ENCODE measurements at places on chromosomes 7 and 10.
A peak's percentile ranks its signal among the peaks of the same experiment; 100 is the strongest.

GRCh38 chr10:125248489-125248888 lies 88.1 kb upstream of the CTBP2 start:
- no peak for DNase-seq

DNA sequence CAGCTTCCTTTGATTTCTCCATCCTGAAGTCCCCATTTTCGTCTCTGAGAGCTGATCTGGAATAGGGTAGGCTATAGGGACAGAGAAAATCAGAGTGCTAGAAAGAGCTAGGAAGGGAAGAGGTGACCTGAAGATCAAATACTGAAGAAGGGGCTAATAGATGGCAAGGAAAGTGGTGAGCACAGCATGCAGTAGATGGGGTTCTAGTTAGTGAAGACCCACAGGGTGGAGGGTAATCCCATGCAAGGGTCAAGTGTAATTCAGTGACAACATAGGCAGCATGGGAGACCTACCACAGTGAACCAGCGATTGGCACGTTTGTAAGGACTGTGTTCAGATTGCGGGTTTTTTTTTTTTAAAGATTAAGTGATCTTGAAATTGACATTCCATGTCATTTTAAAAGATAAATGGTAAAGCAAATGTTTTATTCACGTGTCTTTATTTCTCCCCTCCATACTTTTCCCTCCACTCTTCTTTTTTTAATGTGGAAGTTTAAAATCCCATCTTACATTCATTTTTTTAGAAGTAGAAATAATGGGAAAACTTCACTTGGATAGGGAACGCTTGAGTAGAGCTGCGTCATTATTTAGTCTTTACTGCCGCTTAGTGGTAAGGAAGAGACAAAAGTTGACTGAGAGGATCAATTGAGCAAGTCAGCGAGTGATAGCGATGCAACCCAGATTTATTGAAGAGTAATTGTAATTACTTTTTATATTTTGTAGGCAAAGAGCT lies 21.0 kb upstream of the ABI1 start:
- DNase-seq, result no peak

- no peak for DNase-seq
Observed at GRCh38 chr10:70131560-70131937, 1.1 kb downstream of the AIFM2 start.

DNA sequence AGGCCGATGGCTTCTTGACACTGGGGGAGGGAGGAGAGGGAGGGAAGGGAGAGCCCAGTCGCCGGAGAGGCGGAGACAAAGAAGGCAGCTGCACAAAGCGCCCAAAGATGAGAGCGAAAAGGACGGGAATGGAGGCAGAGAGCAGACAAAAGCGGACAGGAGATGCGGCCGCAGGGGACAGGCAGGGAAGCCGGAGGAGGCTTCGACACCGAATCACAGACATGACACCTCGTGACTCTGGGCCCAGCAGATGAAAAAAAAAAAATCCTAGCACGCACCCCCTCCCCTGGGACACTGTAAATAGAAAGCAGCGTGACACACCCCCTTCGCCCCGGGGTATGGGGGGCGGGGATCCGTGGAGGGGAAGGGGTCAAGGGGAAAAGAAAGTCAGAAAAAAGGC lies 976 bp downstream of the NAT16 start:
- peak; percentile 45 for DNase-seq

GRCh38 chr10:123151737-123152135 lies 2.5 kb upstream of the BUB3 start:
- no peak for DNase-seq

DNA sequence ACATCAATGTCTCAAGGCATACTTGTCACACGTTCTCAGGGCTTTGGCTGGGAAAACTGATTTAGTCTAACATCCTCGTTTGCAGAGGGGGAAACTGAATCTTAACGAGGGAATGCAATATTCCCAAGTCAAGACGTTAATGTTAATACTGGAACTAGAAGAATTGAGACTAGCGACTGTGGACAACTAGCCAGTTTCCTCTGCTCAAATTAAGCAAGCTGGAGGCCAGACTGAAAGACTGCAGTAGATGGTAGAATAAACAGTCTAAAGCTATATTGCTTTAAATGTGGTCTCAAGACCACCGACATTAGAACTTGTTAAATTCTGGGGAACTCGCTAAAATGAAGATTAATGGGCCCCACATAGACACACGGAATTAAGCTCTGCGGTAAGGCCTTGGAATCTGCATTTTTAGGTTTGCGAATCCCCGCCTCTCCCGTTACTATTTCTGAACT lies 639 bp upstream of the TFAM start:
- no peak for DNase-seq

DNA sequence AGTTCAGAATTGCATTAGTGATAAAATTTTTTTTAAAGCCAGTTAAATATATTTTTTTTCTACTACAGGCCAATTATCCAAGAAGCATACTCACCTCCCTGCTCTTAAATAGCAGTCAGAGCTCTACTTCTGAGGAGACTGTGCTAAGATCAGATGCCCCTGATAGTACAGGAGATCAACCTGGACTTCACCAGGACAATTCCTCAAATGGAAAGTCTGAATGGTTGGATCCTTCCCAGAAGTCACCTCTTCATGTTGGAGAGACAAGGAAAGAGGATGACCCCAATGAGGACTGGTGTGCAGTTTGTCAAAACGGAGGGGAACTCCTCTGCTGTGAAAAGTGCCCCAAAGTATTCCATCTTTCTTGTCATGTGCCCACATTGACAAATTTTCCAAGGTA lies 119.1 kb downstream of the TRIM24 start:
- no peak for DNase-seq

DNA sequence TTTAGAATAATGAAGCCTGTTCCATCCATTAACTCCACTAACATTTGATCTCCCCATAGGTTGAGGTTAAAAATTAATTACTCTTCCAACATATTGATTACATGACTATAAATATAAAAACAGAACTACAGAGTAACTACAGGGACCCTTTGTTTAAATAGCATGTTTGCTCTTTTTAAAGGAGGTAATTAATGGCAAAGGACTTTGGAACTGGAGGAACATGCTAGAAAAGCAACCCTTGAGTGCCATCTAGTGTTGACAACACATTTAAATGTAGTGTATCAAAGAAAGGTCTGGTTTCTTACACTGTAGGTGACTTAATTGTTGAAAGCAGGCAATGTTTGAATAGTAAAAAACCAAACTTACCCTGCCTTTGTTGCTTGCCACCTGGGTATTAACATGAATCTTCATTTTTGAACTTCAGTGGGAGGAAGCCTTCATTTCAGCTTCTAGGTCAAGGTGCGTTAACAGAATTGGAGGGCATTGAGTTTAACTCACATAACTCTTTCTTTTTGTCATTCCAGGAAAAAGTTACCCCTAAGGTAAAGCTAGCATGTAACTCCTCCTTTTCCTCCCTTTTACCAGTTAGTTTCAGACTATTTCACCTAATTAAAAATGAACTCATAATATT lies 52.6 kb upstream of the CAPZA2 start:
- DNase-seq, result peak; percentile 17

- DNase-seq, result no peak
Observed at GRCh38 chr7:140714331-140715040, 18.0 kb downstream of the NDUFB2 start.

- DNase-seq, result no peak
Observed at GRCh38 chr7:2388637-2388954, 14.8 kb upstream of the CHST12 start.

- DNase-seq, result no peak
Observed at GRCh38 chr7:16235147-16236114, 185.9 kb downstream of the CRPPA start.

DNA sequence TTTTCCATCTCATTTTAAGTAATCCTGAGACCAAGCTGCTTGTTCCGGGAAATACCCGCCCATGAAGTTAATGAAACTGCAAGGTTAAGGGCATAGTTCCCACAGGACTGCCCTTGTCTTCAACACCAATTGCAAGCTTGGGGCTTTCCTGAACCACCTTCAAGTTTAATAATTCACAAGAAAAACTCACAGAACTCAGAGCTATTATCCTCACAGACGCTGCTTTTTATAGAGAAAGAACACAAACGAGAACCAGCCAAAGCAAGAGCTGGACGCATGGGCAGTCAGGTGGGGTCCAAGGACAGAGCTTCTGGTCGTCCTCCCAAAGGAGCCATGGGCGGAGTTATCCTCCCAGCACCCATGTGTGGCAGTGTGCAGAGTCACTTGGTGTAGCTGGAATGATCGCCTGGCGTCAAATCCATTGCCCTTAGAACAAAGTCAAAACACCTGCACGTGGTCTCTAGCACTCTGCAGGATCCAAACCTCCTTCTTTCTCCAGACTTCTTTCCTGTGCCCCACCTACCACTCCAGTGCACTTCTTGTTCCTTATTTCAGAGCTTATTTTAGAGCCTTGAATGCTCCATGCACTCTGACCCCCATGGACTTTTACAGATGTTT lies 56.7 kb downstream of the SNX10 start:
- no peak for DNase-seq

DNA sequence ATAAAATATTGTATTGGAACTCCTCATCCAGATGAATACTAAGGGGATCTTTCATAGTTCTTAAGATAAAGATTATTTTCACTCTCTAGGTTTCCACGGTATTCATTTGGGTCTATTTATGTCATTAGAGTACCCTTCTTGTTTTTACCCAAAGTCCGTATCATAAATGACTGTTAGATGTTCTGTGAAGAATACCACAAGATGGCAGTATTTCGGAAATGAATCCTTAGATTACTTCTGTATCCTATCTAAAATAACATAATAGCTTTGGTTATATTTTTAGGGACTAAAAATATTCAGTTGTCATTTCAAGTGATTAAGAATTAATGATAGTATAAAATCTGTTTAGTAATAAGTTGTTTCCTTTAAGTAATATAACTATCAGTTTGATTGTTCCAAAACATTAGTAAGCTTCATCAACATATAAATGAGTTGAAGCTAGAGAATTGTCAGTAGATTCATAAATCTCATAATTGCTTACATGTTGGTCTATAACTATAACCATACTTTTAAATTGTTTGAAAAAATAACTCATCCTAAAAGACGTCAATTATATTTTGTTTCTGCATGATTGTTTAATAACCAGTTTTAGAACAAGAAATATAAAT lies 337.5 kb upstream of the KCND2 start:
- DNase-seq, result no peak

DNA sequence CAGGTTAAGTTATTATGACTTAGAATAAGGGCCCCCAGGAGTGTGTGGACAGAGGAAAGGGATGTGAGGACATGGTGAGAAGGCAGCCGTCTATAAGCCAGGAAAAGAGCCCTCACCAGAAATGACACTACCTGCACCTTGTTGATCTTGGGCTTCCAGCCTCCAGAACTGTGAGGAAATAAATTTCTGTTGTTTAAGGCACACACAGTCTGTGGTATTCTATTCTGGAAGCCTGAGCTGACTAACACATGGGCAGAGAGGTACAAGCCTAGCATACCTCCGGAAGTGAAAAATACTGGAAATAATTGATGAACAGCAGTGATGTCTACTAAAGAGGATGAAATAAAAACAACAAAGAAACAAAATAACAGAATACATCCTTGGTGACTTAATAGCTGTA lies 46.1 kb upstream of the GRB10 start:
- no peak for DNase-seq

DNA sequence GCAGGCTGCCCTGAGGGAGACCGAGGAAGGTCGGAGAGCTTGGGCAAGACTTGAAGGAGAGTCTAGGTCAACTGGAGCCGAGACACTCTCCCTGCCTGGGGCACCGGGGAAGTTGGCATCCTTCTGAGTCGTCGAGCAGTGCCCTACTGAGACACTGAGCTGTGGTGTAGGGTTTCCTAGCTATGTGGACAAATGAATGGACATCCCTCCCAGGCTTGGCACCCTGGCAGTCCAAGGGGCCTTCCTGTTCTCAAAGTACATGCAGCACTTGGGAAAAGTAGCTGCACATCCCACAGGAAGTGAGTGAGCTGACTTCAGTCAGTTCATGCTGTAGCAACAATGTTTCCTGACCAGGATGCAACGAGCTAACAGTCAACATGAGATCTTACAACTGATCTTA lies 57.2 kb upstream of the INPP5A start:
- no peak for DNase-seq

- DNase-seq, result no peak
Observed at GRCh38 chr10:1209355-1209979, 153.3 kb downstream of the WDR37 start.

DNA sequence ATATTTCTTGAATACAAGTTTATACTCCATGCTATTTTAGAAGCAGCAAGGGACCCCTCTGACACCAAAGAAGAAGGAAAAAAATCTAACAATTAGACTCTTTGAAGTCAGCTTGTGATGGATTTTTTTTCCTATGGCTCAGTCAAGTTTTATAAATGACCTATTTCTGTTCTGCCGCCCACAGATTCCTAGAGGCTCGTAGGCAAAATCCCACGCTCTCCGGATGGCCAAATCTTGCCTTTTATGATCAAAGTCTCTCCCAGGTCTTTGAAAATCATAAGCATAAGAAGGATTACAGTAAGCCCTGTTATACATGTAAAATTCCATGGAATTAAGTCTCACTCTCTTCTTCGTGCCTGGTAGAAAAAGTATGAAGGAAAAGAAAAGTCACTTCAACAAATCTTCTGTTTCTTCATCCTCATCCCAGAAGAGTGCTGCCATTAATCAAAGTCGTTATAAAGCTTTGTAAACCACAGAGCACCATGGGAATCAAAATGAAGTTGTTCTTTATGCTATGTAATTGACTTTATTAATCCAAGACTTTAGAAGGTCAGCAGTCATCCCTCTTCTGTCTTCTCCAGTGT lies 33.1 kb downstream of the ASB13 start:
- DNase-seq, result no peak

DNA sequence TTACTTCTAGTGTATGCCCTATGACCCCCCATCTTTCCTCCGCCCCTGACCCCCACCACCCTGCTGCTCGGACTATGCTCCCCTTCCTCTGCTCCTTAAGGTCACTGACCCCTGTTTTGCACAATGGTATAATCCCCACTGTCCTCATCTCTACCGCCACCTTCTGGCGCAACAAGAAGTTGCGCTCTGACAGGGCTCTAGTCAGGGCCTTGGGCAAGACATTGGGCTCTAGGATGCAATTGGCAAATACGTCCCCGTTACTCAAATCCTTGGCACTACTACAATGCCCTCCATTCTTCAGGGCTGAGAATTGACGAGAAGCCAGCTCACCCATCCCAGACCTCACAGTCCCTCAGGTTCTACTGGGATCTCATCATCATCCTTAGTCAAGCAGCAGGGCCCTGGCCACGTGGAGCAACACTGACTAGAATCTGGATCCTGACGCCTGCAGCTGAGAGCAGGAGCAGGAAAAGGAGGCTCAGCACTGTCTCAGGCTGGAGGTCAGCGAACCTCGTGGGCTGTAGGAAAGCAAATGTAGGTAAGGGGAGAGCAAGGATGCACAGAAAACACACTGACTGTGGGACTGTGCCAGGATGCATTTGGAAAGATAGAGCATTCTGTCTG lies 10.6 kb downstream of the LRIT2 start:
- no peak for DNase-seq

- DNase-seq, result no peak
Observed at GRCh38 chr7:94050046-94050445, 45.9 kb upstream of the BET1 start.

GRCh38 chr7:158743219-158743618 lies 38.6 kb upstream of the NCAPG2 start:
- DNase-seq, result no peak

GRCh38 chr10:4011136-4011812 lies 226.3 kb upstream of the KLF6 start:
- no peak for DNase-seq

- no peak for DNase-seq
Observed at GRCh38 chr10:97096261-97097083, 89.3 kb downstream of the SLIT1 start.

- no peak for DNase-seq
Observed at GRCh38 chr10:52738951-52739350, 33.6 kb downstream of the MBL2 start.

Data from neural crest cell (in vitro differentiated cells).